ENCODE measurements at places on chromosomes 6 and 20.

GRCh38 chr6:166766769-166767168, 139.7 kb upstream of the RPS6KA2 start:
- no peak overlapping the region for H3K4me3 ChIP-seq
- H3K36me3 ChIP-seq: no peaks in the 10 kb centered on the region
- H3K4me1 ChIP-seq: no peaks in the 10 kb centered on the region
- H3K27me3 ChIP-seq: peaks cover 6% of the 10 kb centered on the region
- no peak overlapping the region for H3K27ac ChIP-seq

DNA sequence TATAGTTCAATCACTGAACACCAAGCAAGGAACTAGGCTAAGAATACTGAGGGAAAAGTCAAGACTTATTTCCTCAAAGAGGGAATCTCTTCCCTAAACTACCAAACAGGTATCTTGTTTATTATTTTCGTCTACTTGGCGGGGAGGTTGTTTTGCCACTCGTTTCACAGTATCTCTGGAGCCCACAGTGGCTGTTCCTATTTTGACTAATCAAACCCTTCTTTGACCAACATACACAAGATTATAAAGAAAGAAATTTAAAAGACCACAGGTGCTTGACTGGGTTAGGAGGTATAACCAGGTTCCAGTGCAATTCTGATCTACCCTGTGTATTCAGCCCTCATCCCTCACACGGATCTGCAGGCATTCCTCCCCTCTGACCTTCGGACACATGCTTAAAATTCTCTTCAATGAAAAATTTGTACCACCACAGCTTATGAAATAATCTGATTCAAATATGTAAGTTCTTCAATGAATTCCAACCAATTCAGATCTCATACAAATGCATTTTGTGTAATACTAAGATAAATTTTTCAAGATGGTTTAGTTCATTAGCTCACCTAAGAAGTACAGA, 5.9 kb downstream of the MAN1A1 start:
- peaks cover 74% of the 10 kb centered on the region for H3K4me1 ChIP-seq
- H3K27me3 ChIP-seq: no peaks in the 10 kb centered on the region
- no peak for DNase-seq
- no peak overlapping the region for H3K27ac ChIP-seq

- DNase-seq: no peak
- H3K27ac ChIP-seq: peak overlapping the region; percentile 74
These were observed 7.0 kb downstream of the ELMO2 start for GRCh38 chr20:46399401-46399800.

- no peak overlapping the region for H3K4me3 ChIP-seq
- H3K27ac ChIP-seq: no peak overlapping the region
- peaks cover 40% of the 10 kb centered on the region for H3K27me3 ChIP-seq
- no peaks in the 10 kb centered on the region for H3K4me1 ChIP-seq
- H3K36me3 ChIP-seq: no peaks in the 10 kb centered on the region
These were observed 122.7 kb upstream of the AGPAT4 start for GRCh38 chr6:161396539-161396938.

DNA sequence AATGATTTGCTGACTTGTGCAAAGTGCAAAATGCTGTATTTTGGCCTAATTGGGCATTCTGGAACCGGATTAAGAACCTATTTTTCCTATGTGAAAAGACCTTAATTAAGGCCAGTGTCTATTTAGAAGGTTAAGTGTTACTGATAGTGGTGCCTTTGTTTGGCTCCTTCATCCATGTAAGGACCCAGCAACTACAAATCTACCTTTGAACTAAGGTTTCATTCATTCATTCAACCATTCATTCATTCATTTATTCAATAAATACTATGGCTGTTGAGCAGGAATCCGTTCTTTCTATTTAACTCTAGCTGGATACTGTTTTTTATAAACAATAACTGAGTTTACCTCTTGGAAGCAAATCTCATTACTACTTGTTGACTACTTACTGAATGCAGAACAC, 33.6 kb downstream of the MAPK14 start:
- H3K27ac ChIP-seq: no peak overlapping the region
- no peak for DNase-seq
- H3K36me3 ChIP-seq: peaks cover 59% of the 10 kb centered on the region
- peaks cover 11% of the 10 kb centered on the region for H3K4me1 ChIP-seq
- no peaks in the 10 kb centered on the region for H3K27me3 ChIP-seq

GRCh38 chr6:150116200-150116800, 26.5 kb upstream of the PPP1R14C start:
- H3K36me3 ChIP-seq: no peaks in the 10 kb centered on the region
- no peak overlapping the region for H3K4me3 ChIP-seq
- H3K4me1 ChIP-seq: peaks cover 5% of the 10 kb centered on the region
- DNase-seq: no peak

DNA sequence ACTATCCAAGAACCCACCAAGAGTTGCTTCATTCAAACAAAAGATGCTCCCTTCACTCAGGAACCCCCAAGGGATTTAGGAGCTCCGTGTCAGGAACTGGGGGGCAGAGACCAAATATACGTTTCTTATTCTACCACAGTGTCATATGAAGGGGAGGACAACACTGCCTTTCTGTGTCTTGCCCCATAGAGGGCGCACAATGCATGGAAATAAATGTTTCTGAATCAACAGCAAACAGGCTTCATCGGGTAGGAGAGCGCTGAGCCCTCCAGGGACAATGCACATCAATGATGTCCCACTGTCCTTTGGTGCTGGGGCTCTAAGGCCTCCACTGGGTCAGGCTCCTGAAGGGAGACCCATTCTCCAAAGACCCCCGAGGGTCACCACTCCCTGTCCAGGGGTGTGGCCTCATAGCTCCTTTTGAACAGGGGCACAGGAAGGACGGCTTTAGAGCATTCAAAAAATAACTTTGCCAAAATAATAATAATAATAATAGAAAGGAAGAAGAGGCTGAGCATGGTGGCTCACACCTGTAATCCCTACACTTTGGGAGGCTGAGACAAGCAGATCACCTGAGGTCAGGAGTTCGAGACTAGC, 31.1 kb downstream of the PLG start:
- H3K4me1 ChIP-seq: peaks cover 3% of the 10 kb centered on the region
- no peaks in the 10 kb centered on the region for H3K36me3 ChIP-seq
- peaks cover 3% of the 10 kb centered on the region for H3K27me3 ChIP-seq
- peak; percentile 36 for DNase-seq
- H3K27ac ChIP-seq: no peak overlapping the region

- H3K27me3 ChIP-seq: no peaks in the 10 kb centered on the region
- H3K4me1 ChIP-seq: peaks cover 1% of the 10 kb centered on the region
- no peaks in the 10 kb centered on the region for H3K36me3 ChIP-seq
- H3K27ac ChIP-seq: no peak overlapping the region
- H3K4me3 ChIP-seq: no peak overlapping the region
These were observed 33.3 kb downstream of the LRP11 start for GRCh38 chr6:149830731-149831307.

- no peaks in the 10 kb centered on the region for H3K36me3 ChIP-seq
- no peak overlapping the region for H3K4me3 ChIP-seq
- DNase-seq: no peak
- H3K27me3 ChIP-seq: peaks cover 12% of the 10 kb centered on the region
- H3K27ac ChIP-seq: no peak overlapping the region
- H3K4me1 ChIP-seq: no peaks in the 10 kb centered on the region
These were observed 63.3 kb upstream of the ZNF133 start for GRCh38 chr20:18224968-18225568.

DNA sequence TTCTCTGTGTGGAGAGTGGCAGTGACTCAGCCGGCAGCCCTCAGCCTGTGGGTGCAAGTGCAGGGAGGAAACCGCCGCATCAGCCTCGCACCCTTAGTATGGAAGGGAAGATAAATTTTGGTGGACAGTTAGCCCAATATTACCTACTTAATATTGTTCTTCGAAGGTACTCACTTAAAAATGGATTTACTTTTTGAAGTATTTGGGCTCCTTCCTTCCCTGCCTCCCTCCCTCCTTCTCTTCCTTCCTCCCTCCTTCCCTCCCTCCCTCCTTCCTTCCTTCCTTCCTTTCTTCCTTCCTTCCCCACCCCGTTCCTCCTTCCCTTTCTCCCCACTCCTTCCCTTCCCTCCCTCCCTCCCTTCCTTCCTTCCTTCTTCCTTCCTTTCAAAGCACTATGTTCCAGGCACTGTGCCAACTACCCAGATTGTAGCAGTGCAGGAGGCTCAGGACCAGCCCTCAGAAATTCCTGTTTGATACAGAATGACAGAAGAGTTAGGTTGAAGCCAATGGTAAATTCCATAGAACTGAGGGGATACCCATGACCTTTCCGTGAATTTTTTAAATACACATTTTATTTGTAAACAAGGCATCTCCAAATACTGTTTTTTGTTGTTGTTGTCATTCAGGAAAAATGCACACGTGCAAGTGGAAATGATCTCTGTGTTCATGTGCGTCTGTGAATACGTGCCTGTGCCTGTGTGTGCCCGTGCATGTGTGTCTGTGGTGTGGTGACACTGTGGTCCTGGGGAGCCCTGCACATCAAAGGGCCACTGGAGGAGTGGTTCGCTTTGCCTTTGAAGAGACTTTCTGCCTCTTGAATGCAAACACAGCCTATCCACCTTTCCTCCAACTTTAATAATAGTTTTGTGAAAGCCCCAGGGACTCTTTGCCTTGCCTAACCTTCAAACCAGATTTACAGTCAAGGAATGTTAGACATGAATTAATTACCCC, 141.7 kb downstream of the EDN3 start:
- no peak overlapping the region for H3K27ac ChIP-seq
- DNase-seq: no peak
- no peak overlapping the region for H3K4me3 ChIP-seq
- H3K27me3 ChIP-seq: peaks cover 52% of the 10 kb centered on the region

GRCh38 chr6:72466971-72467566, 154.8 kb upstream of the KCNQ5 start:
- no peak overlapping the region for H3K27ac ChIP-seq
- H3K27me3 ChIP-seq: peaks cover 6% of the 10 kb centered on the region
- DNase-seq: no peak
- no peak overlapping the region for H3K4me3 ChIP-seq

GRCh38 chr20:38892091-38892981, 33.9 kb upstream of the FAM83D start:
- peak overlapping the region; percentile 83 for H3K27ac ChIP-seq
- H3K4me1 ChIP-seq: peaks cover 62% of the 10 kb centered on the region
- no peak for DNase-seq
- no peaks in the 10 kb centered on the region for H3K27me3 ChIP-seq

- H3K36me3 ChIP-seq: no peaks in the 10 kb centered on the region
- H3K4me3 ChIP-seq: no peak overlapping the region
- H3K27me3 ChIP-seq: peaks cover 3% of the 10 kb centered on the region
- no peak overlapping the region for H3K27ac ChIP-seq
- no peak for DNase-seq
These were observed 8.9 kb downstream of the PDE7B start for GRCh38 chr6:135860361-135860760.

- no peak for DNase-seq
- peaks cover 35% of the 10 kb centered on the region for H3K4me1 ChIP-seq
- peaks cover 4% of the 10 kb centered on the region for H3K36me3 ChIP-seq
- peaks cover 7% of the 10 kb centered on the region for H3K27me3 ChIP-seq
- H3K27ac ChIP-seq: peak overlapping the region; percentile 81
These were observed 3.1 kb upstream of the MRGBP start for GRCh38 chr20:62792940-62793756.

GRCh38 chr6:51541847-51542246, 545.6 kb downstream of the PKHD1 start:
- no peaks in the 10 kb centered on the region for H3K4me1 ChIP-seq
- no peak overlapping the region for H3K4me3 ChIP-seq
- H3K27me3 ChIP-seq: no peaks in the 10 kb centered on the region
- no peaks in the 10 kb centered on the region for H3K36me3 ChIP-seq

DNA sequence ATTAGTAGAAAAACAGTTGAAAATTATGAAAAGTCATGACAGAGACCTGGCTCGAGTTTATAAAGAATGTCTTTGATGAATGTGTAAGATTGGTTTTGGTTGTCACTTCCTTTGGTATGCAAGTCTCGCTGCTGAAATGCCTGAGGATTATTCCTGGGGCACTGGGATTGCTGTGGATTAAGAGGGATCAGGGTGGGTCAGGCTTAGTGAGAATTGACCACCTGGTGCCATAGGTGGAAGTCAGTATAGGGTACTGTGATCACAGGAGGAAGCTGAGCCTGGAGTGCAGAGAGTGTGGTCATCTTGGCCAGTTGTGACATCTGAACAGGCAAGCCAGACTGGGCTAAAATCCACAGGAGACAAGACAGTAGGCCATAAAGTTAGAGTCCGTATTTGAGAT, 34.9 kb downstream of the CEP43 start:
- DNase-seq: no peak
- peaks cover 69% of the 10 kb centered on the region for H3K36me3 ChIP-seq
- no peak overlapping the region for H3K4me3 ChIP-seq
- no peaks in the 10 kb centered on the region for H3K27me3 ChIP-seq

GRCh38 chr6:36914227-36914794, 28.6 kb downstream of the C6orf89 start:
- peaks cover 57% of the 10 kb centered on the region for H3K4me1 ChIP-seq
- H3K36me3 ChIP-seq: peaks cover 52% of the 10 kb centered on the region
- peak overlapping the region; percentile 18 for H3K4me3 ChIP-seq

DNA sequence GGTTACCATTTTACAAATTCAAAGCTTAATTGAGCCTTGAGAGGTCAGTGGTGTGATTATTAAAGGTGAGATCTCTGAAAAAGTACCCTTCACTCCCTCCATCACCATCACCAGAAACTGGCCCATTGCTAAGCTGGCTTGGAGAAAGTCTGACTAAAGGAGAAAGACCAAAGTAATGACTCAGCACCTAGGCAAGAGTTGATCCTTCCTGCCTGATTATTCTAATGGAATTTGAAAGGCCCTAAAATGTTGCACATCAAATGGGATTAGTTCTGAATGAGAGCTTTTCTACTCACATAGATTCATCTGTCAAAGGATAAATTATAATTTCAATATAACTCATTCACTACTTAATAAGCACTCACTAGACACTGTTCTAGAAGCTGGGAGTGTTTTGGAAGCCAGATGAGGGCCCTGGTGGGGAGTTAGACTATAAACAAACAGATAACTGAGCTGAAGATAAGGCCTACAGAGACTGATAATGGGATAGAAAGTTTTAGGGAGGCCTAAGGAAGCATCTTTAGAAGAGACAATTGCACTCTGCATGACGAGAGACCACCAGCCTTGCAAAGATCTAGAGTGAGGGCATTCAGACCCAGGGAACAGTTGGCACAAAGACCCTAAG, 366.7 kb downstream of the SYNE1 start:
- peaks cover 21% of the 10 kb centered on the region for H3K36me3 ChIP-seq
- no peaks in the 10 kb centered on the region for H3K27me3 ChIP-seq
- DNase-seq: no peak
- H3K4me3 ChIP-seq: no peak overlapping the region
- peaks cover 28% of the 10 kb centered on the region for H3K4me1 ChIP-seq
- H3K27ac ChIP-seq: no peak overlapping the region

DNA sequence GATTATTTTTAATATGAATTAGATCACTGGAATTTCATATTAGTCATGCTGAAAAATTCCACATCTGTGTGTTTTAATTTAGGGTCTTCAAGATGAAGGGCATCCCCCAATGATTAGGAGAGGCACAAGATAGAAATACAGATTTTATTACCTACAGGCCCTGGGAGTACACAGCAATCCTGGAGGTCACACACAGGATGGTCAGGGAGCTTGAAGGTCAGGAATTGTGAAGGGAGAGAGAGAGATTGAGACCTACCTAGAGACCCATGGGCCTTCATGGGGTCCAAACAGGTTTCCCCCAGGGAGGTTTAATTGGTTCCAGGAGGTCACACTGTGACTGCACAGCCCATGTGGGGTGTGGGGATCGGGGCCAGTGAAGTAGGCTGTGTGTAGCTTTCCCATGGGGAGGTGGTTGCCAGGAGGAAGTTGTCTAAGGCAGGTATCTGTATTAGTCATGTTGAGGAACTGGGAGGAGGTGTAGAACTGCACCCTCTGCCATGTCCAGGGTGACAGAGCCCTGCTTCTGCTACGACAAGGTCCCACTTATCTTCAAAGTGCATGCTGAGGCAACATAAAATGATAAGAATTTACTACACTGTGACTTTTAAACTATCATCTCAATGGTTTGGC, 18.3 kb downstream of the SNX9 start:
- no peaks in the 10 kb centered on the region for H3K27me3 ChIP-seq
- H3K4me3 ChIP-seq: no peak overlapping the region
- H3K27ac ChIP-seq: no peak overlapping the region
